Aorta (tissue), 5 donors: ENCODE measurements at places on chromosomes 6 and 20. TPM values are rescaled to one million over a fixed set of nuclear protein-coding genes. Genes with fewer than 3 reads are reported as not detected.

RTF2 gene
- 82.4 TPM for polyA plus RNA-seq

TFB1M gene
- polyA plus RNA-seq = 6.0 TPM

KCNS1 gene
- polyA plus RNA-seq = not detected

TFAP2A gene
- not detected for polyA plus RNA-seq
